Spleen (tissue), 13 donors: ENCODE measurements at places on chromosomes 7 and 10. TPM values are rescaled to one million over a fixed set of nuclear protein-coding genes. Genes with fewer than 3 reads are reported as not detected.

Gene TMEM26
- 20.5 TPM for total RNA-seq

DNA sequence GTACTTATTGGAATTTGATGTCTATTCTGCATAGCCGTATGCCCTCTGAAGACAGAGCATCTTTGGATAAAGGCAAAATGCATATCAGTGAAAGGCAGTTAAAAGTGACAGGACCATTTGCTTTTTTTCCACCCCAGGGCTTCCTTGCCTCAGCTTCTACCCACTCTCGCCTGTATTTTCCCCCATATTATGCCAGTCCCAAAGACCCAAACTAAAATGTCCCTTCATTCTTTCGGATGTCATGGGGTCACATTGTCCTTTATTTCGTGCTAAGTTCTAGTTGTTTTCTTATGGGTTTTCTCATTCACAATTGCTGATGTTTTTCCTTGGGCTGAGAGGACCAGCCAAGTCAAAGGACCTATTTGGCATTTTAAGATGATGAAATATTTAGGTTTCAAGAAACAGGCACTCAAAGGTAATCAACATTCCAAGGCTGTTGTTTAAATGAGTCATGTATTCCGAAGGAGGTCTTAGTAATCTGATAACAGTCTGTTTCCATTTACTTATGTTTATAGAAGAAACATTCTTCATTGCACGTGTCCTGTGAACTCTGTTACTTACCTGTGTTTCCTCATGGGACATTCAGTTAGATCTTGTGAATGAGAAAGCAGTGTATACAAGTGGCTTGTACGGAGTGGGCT, 74.1 kb downstream of the DNAH11 start:
- H3K27ac ChIP-seq: no peak overlapping the region
- no peak for DNase-seq

DNA sequence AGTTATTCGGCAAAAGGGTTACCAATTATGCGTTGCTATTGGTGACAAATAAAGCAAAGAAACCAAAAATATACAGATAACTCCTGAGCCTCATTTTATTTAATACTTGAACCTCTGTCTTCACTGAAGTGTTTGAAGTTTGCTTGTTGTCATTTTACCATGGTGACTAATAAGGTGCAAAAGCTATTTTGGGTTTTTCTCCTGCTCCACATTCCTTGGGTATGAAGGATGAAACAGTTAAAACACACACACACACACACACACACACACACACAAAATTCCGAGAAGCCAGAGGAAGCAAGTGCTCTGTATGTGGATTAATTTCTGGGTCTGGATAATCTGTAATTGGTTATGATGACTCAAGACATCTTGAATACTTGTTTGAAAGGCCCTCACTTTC, 246.5 kb downstream of the COBL start:
- no peaks in the 10 kb centered on the region for H3K36me3 ChIP-seq
- no peak for DNase-seq
- H3K4me1 ChIP-seq: no peaks in the 10 kb centered on the region
- H3K27me3 ChIP-seq: no peaks in the 10 kb centered on the region

Gene GDF2
- total RNA-seq: not detected

GRCh38 chr7:381211-382042, 91.5 kb downstream of the FOXL3 start:
- peaks cover 59% of the 10 kb centered on the region for H3K4me1 ChIP-seq
- H3K27me3 ChIP-seq: peaks cover 16% of the 10 kb centered on the region
- no peaks in the 10 kb centered on the region for H3K36me3 ChIP-seq
- H3K4me3 ChIP-seq: no peak overlapping the region
- peak overlapping the region; percentile 58 for H3K27ac ChIP-seq

GRCh38 chr7:42910306-42910705, 1.6 kb downstream of the C7orf25 start:
- H3K4me3 ChIP-seq: no peak overlapping the region
- no peaks in the 10 kb centered on the region for H3K27me3 ChIP-seq
- peaks cover 10% of the 10 kb centered on the region for H3K4me1 ChIP-seq
- DNase-seq: no peak
- no peak overlapping the region for H3K27ac ChIP-seq

GRCh38 chr7:138895679-138896078, 85.5 kb downstream of the KIAA1549 start:
- H3K27me3 ChIP-seq: no peaks in the 10 kb centered on the region
- DNase-seq: no peak
- H3K36me3 ChIP-seq: no peaks in the 10 kb centered on the region
- no peak overlapping the region for H3K27ac ChIP-seq

Gene IDI2
- not detected for total RNA-seq

Gene CNPY1
- total RNA-seq: not detected
